Stimulated activated CD8-positive, alpha-beta memory T cell treated with anti-CD3 and anti-CD28 coated beads, Interleukin-4, amount 100 ng/mL, for 1 hour (primary cell): ENCODE measurements at places on chromosomes 13 and 19.

- no peak for DNase-seq
Measured at GRCh38 chr19:44745341-44745831, 3.1 kb upstream of the BCL3 start.

- no peak for DNase-seq
Measured at GRCh38 chr13:32432856-32433255, 4.9 kb upstream of the N4BP2L1 start.

DNA sequence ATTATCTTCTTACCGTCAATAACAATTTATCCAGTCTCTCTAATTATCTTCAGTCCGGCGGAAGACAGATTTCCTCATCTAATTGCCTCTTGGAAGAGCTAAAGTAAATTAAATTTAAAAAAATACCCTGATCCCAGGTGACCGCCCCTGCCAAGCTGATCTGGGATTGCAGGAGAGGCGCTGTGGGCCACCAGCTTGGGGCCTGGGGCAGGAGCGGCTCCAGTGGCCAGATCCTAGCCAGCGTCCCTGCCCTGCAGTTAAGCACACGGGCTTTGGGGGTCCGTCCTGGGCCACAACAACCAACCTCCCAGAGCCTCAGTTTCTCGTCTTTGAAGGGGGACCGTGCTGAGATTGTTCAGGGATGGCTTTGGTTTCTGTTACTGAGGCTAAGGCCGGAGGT, 12.4 kb upstream of the TMEM255B start:
- no peak for DNase-seq

DNA sequence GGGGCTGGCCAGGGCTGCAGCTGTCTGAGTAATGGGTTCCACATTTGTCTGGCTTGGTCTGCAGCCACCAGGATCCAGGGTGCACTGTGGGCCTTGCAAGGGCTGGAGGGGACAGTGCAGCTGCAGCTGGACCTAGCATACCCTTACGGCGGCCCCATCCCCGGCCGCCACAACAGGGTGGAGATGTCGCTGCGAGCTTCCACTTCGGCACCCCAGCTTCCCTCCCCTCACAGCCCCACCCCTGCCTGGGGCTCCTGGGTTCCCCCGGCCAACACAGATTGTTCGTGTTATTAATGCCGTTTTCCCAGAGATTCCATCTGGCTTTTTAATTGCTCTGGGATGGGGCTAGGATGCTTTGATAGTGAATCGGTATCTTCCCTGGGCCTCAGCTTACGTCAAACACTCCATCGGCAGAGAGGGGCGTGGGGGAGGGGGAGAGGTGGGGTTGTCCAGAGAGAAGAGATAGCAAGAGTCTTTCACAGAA, 5.8 kb downstream of the CEBPA start:
- DNase-seq = no peak

GRCh38 chr19:41744850-41745249, 10.5 kb upstream of the CEACAM6 start:
- no peak for DNase-seq

DNA sequence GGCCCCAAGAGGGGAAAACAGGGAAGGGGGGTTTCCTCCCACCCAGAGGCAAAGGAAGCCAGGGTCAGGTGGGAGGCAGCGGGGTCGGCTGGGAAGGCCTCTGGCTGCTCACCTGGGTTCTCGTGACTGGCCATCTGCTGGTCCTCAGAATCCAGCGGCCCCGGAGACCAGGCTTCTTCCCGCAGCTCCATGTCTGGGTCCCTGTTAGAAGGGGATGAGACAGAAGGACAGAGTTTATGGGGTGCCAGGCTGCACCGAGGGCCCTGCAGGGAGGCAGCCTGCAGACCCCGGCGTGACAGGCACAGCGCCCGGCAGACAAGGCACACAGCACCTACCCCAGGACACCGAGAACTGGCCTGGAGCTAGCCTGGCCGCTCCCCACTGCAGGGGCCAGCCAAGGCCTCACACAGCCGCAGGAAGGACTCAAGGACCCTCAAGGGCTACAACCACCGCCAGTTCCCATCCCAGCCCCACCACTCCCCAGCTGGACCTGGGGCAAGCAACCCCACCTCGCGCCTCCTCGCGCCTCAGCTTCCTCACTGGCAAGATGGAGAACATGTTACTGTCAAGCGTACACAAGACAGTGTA, 18.0 kb downstream of the ZNF787 start:
- DNase-seq = no peak

GRCh38 chr13:75091718-75092117, 390.3 kb downstream of the TBC1D4 start:
- no peak for DNase-seq

GRCh38 chr13:20171364-20171763, 10.5 kb upstream of the GJA3 start:
- no peak for DNase-seq

DNA sequence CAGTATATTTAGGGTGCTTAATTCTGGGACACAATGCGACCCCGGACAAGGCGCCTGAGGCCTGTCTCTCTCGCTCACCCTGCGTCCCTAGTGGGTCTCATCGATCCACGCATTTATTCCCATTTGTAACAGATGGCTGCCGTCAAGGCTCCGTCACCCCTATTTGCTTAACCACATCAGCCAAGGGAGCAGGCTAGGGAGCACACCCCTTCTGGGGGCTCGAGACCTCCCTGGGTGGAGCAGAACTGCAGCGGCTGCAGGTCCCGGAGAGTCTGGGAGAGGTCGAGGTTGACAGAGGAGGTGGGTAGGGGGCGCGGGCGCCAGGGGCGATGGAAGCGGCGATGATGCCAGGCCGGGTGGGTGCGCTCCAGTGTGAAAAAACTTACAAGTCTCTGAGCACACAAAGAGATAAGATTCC, 507 bp downstream of the ALG5 start:
- peak; percentile 1 for DNase-seq

GRCh38 chr13:91313581-91313980, 33.9 kb upstream of the MIR17HG start:
- DNase-seq = no peak

DNA sequence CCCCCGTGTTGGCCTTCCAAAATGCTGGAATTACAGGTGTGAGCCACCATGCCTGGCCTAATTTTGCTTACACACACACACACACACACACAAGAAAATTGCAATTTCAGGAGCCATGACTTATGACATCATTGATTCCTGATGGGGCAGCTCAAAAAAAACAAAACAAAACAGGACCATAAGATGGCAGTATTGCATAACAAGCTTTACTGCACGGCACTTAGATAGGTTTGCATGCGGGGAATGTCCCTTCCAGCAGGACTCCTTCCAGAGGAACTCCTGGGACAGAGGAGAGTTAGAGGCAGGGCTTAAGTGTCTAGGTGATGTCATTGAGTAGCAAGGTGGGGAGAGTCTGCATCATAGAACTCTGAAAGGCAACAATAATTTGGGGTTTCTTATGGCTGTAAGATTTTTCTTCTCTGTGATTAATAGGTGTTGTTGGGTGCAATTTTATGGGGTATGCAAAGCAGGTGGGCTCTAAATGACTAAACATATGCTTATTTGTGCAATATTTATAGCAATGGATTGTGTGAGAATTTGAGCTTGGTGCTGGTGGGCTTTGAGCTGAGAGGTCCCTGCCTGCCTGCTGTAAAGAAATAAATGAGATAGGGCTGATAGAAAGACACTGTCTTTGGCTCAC, 9.0 kb upstream of the ACSBG2 start:
- DNase-seq = no peak

- no peak for DNase-seq
Measured at GRCh38 chr13:73215823-73216222, 157.0 kb downstream of the KLF5 start.

DNA sequence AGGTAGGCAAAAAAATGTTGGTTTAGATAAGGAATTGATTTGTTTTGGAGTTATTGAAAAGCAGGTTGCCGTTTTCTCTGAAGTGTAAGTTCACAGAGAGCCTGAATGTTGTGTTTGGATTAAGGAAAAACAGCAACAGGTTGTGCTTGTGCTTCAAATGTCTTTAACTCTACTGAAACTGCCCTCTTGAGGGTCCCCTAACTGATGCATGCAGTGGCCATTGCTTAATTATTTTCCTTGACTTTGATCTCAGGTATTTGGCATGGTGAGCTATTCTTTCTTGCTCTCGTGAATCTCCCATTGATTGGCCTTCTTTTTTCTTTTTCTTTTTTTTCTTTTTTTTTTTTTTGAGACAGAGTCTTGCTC, 3.2 kb downstream of the GARRE1 start:
- no peak for DNase-seq
